T-helper 17 cell (primary cell): ENCODE measurements at places on chromosomes 6 and 20.

GRCh38 chr20:6898928-6899327 lies 131.4 kb downstream of the BMP2 start:
- no peak for DNase-seq

GRCh38 chr20:22590662-22591061 lies 6.3 kb upstream of the FOXA2 start:
- DNase-seq = no peak

- no peak for DNase-seq
Observed at GRCh38 chr20:54510541-54511129, 35.2 kb downstream of the DOK5 start.

GRCh38 chr6:89313006-89313405 lies 2.1 kb downstream of the GABRR2 start:
- DNase-seq = no peak

DNA sequence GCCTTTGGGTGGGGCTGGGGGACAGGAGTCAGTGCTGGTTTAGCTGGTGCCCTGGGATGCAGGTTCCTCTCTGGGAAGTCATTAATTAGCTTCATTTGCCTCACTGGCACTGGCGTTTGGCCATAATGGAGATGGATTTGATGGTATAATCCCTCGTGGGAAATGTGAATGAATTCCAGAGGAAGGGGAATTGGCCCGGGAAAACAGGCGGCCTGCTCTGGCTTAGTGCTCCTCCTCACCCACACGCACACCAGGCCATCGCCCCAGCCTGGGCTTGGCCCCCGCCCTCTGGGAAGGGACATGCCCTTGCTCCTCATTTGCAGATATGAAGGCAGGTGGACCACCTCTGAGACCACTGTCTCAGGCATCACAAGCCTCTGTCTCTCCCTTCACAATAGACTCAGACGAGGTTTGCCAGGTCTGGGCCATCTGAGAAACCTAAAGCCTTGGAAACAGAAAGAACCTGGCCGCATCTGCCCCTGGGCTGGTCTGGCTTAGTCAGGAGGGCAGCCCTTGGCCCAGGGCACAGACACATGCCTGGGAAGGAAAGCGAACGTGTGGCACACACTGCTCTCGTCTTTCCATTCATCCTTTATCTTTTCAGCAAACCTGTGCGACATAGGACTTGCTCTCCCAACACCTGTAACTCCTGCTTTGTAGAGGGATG lies 199.2 kb upstream of the CDH4 start:
- DNase-seq = no peak

- no peak for DNase-seq
Observed at GRCh38 chr6:2818593-2818992, 23.1 kb downstream of the SERPINB1 start.

GRCh38 chr20:49696594-49696993 lies 17.1 kb downstream of the B4GALT5 start:
- DNase-seq = no peak
